ENCODE measurements at places on chromosomes 7 and 10.

DNA sequence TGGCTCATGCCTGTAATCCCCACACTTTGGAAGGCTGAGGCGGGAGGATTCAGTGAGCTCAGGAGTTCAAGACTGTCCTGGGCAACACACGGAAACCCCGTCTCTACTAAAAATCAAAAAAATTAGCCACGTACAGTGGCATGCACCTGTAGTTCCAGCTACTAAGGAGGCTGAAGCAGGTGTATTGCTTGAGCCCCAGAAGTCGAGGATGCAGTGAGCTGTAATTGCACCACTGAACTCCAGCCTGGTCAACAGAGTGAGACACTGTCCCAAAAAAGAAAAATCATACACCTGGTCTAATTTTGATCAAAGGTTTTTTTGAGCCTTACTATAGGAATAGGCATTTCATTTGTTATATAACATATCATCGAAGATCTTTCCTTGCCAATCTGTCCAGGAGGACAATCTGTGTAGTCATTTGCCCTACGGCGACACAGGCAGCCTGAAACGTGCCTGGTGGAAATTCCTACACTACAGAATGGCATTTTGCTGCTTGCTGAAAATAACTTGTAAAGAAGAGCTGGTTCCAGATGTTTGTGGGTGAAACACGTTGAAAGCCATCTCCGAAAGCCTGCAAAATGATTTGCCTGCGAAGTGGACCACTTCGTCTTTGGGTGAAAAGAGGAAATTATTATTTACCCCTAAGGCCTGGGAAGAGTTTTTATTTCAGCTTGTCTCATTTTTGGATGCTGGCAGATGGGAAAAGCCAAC lies 31.3 kb upstream of the GDI2 start:
- DNase-seq: no peak

DNA sequence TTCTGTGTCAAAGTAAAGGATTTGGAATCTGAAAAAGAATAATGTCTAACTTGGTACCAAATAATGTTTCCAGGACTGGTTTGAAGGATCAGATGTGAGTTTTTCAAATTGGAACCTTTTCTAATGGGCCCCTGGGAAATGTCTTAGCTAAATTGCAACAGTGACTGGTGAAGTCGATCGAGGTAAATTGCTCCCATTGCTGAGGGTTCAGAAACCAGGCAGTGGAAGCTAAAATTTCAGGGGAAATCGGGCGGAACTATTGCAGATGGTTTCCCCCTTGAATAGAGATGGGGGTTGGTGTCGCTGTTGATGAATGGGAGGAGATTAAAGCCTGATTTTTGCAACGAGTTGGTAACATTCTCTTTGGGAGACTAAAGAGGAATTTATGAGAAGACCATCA lies 112.7 kb downstream of the SND1 start:
- DNase-seq: no peak

DNA sequence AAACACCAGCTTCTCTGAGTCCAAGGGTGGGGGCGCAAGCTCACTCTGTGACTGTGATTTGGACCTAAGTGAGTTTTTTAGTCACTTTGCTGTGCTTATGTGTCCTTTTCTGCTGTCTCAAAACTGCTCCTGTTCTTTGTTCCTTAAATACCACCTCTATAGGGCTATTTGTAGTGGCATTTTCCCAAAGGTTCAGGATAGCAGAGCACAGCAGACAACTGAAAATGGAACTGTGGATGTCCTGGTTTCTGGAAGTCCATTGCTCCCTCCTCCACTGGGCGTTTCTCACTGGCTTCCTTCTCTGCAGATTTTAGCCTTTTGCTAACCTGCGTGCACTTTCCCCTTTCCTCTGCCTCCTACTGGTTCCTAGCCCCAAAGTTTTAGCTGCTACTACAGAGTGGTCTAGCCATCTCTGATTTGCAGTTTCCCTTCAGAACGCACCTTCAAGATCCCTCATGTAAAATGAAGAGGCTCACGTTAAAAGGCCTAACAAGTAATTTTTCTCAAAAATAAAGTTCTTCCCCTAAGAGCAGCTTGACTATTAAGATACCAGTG lies 25.6 kb downstream of the BLVRA start:
- DNase-seq: no peak

- no peak for DNase-seq
Measured at GRCh38 chr7:2420216-2420933, 17.0 kb downstream of the CHST12 start.

GRCh38 chr10:77177589-77177988 lies 460.0 kb downstream of the KCNMA1 start:
- no peak for DNase-seq

DNA sequence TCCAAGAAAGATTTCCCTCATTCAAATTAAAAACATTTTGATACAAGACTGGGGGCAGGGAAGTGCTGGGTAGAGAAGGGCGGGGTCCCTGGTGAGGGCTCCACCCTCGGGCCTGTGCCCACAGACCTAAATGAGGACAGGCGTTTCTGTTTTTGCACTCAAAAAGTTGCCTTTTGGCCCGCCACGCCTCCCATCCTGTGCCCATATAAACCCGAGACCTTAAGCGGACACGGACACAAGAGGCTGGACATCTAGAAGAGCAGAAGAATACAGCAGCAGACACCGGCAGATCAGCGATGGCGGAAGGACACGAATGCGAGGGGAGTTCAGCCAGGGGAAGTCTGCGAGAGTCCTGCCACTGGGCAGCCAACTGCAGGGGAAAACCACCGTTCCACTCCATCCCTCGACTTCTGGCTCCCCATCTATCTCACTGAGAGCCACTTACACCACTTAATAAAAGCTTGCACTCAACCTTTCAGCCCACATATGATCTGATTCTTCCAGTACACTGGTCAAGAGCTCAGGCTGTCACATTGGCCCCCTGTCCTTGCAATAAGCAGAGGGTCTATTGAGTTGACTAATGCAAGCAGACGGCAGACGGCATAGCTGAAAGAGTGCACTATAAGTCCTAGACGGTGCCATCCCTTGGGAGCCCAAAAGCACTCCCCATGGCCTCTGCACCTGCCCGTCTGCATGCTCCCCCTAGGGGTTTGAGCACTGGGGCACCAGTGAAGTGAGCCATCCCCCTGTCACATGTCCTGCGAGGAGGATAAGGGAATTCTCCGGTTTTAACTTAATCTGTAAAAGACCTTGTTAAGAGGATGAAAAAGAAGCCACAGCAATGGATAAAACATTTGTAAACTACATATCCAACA lies 181.8 kb upstream of the PRSS1 start:
- DNase-seq: no peak

DNA sequence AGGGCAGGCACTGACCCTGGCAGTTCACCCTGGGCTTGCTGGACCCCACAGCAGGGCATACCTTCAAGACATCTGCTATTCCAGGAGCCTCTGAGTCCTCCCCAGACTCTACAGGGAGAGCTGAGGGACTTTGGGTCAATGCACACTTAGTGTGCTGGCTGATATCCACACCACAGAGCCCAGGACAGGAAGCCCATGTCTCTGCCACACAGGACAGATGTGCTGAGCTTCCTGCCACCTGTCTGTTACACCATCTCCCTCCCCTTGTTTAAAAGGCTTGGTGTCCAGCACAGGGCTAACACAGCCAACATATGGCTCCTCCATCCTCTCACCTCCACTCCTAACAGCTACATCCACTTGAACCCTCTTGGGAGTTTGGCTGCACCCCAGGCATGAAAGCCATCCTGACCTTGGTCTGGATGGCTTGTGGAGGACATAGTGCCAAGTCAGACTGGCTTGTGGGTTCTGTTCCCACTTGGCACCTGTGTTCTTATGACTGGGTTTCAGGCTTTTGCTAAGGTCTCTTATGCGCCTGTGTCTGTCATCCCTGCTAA lies 529.8 kb downstream of the GALNT17 start:
- DNase-seq: no peak

GRCh38 chr7:74324531-74325209 lies 35.5 kb downstream of the CLIP2 start:
- no peak for DNase-seq

DNA sequence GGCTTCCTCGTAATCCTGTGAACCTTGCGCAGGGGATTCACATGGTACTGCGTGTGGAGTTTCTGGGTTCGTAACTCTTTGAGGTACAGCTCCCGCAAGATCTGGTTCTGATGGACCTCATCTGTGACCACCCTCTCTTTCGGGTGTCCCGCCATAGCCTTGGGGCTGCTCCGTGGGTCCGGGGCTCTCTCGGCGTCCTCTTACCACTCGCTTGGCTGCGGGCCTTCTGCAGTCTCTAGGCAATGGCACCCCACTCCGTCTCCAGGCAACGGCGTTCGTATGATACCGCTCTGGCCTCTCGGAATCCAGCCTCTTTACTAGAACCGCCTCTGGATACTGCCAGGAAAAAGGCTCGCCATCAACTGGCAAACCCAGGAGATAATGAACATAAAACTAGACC lies 54.7 kb upstream of the AMPH start:
- DNase-seq: no peak

DNA sequence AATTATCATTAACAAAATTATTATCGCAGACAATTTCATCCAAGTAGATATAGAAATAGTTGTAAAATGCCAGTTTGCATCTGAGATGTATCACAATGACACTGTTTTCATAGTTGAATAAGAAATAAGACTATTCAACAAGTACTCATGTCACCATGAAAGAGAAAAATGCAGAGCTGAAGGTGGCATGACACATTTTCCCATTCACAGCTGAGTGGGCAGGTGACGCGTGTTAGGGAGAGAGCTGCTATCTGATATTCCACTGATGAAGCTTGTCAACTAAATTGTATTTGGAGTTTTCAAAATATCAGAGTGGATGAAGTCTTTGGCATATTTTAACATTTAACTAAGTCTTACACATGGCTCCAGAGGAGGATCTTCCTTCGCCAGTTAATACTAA lies 70.3 kb upstream of the HDAC9 start:
- DNase-seq: no peak

DNA sequence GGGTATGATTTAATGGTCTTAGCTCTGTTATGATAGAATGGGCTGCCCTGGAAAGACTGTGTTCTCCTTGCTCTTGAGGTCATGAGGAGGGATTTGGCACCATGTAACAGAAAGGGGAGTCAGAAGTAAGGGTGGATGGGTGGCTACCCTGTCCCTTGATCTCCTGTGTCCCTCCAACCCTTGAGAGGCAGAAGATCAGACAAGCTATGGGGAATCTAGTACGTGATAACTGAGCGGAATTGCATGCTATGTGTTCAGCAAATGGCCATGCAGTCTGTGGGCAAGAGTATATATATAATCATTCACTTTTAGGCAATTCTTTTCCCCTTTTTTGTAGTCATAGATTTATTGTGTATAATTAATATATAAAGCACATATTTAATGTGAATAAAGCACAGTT lies 174.9 kb downstream of the SEC23IP start:
- no peak for DNase-seq

- DNase-seq: no peak
Measured at GRCh38 chr7:30659312-30659711, 22.9 kb downstream of the CRHR2 start.

DNA sequence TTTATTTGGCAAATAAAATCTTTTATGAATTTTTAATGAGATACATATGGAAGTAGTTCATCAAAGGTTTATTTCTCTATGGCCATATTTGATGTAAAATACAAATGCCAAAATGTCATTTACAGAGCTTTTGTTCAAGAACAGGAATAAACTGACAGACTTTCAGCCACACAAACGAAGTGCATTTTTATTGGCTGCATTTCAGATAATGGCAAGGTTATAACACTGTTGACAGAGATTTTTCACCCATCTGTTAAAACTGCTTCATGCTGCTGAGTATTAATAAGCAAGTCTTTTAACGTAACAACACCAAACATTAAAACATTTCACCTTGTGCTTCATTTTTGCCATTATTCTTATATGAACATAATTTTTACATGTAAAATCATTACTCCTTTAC lies 254.4 kb downstream of the ANKRD7 start:
- no peak for DNase-seq

- no peak for DNase-seq
Measured at GRCh38 chr10:13421382-13421917, 73.4 kb upstream of the SEPHS1 start.

DNA sequence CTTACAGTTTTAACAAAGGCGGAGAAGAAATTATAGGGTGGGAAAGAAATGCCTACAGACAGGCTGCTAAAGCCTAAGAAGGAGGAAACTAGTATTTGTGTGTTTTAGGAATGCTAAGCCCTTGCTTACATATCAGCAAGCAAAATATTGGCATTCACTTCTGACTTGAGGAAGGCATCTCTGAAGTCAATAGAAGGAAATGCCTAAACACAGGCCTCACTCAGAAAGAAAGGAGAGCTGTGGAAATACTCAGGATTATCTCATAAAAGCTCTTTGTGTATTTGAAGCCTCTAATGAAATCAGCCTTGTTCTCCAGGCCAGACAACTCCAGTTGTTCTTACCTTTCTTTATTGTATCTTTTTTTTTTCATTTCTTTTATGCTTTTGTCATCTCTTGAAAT lies 158.0 kb downstream of the AUTS2 start:
- DNase-seq: no peak
